DMS153 (cell line): ENCODE measurements at places on chromosomes 12 and 14.

DNA sequence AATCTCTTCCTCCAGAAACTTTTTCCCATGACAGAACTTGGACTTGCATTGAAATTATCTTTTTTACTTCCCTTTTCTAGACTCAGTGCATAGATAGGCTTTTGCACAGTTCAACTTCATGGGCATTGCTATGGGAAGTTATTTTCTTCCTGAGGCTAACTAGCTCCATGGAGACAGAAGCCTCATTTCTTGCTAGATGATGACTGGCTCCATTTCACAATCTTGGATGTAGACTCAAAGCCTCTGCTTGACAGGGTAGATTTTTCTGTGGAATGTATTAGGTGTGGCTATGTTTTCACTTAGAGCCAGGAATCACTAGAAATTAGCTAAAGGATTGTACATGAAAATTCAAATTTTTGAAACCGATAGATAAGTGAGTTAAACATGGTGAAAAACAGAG, 884.1 kb upstream of the MGAT4C start:
- no peak for DNase-seq

DNA sequence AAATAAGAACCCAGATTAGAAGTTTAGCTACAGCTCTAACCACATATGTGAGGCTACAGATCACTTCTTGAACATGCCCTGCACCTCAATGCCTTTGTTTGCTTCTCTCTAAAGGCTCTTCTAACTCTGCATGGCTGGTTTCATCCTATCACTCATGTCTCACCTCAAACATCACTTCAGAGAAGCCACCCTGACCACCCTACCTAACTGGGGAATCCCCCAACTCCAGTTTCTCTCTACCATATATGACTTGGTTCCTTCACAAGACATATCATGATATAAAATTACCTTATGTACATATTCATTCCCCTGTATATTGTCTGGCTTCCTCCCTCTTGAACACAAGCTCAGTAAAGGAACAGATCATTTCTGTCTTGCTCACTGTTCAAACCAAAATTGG, 250.2 kb upstream of the GRIP1 start:
- DNase-seq, result no peak

DNA sequence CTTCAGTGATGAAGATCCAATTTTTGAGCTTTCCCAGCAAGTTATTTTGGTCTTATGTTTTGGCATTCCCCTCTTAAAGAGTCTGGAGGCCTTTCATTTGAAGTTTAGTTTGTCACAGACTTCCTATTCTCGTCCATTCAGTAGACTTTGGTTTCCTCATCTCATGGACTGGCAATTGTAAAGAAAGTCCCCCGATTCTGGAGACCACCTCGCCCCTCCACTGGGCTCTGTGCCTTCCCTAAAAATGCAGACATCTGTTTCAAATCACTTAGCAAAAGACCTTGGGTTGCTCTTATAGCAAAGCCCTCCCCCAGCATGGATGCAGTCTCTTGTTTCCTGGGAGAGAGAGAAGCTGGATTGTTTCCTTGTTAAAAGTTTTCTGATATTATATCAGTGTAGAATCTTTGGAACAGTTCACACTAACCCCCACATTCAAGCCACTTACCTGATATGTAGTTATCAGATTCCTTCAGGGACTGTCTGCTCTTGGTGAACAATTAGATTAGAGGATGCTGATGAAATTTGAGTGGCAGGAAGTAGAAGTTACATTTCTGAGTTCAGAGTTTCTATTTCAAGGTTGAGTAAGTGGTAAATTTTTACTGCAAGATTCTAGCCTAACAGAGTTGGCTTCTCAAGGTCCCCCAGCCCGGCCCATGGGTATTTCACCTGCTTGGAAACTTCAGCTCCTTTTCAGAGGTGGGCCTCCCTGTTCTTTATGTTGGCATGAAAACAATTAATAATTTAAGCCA, 56.3 kb downstream of the PLXNC1 start:
- DNase-seq, result no peak

DNA sequence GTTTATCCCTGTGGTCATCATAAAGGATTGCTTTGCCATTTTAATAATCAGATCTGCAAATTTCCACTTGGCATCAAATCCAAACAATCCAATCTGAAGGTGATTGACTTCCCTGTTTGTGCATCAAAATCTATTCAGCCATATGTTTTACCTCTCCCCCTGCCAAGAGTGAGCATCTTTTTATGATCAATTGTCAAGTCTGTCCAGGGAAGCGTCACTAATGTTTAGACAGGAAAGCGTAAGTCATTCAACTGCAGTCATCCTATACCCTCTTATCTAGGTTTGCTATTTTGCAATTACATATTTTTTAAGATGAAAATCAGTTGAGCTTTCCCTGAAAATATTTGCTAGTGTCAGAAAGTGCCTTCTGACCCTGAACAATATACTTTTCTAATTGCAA, 1224.1 kb upstream of the SEL1L start:
- no peak for DNase-seq

DNA sequence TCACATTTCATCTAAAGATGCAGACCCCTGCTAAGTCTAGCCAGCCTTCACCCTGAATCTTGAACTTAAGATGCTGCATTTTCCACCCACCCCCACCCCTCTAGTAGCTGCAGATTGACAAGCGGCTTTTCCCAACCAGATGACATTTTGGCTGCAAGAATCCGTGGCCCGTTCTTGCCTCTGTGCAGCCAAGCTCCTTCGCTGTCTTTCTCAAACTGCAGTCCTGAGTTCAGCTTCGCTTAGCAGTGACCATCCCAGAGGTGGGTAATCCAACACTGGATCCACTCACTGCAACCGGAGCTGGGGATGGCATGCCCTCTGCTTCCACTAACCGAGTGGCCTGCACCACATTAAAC, 765 bp upstream of the NFYB start:
- no peak for DNase-seq

DNA sequence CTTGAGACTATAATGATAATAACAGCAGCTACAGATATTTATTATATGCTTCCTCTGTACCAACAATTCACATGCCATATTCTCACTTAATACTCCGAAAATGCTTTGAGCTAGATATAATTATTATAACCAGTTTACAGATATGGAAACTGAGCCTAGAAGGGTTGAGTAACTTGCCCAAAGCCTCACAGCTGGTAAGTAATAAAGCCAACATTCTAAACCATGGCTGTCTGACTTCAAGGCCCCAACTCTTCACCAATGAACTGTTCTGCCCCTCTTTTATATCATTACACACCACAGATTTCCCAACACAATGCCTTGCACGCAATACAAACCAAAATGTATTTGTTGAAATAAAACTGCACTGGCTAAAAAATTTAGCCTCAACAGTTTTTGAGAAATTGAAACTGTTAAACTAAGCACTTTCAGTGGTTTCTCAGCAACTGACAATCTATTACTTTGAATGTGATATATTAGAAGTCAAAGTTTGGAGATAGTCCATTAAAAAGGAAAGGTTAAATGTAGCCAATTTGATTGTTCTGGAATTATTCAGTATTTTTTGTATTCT, 222.5 kb upstream of the ARHGAP5 start:
- no peak for DNase-seq

DNA sequence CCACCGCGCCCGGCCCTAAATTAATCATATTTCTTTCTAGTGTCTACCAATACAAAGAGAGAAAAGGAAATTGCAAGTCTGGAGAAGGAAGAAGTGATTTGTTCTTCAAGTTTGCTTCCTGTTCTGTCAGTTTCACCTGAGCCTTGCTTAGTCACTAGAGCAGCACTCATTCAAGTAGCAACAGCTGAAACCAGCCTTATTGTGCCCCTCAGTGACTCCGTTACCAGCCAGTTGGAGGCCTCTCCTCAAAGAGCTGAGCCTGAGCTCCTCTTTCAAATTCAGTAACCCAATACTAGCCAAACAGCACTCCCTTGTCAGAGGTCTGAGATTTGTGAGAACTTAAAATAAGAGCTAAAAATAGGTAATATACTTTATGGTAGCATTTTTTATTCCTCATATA, 17.4 kb downstream of the PAWR start:
- DNase-seq, result no peak

- no peak for DNase-seq
These were observed 31.9 kb downstream of the CEP83 start for GRCh38 chr12:94427501-94428381.

DNA sequence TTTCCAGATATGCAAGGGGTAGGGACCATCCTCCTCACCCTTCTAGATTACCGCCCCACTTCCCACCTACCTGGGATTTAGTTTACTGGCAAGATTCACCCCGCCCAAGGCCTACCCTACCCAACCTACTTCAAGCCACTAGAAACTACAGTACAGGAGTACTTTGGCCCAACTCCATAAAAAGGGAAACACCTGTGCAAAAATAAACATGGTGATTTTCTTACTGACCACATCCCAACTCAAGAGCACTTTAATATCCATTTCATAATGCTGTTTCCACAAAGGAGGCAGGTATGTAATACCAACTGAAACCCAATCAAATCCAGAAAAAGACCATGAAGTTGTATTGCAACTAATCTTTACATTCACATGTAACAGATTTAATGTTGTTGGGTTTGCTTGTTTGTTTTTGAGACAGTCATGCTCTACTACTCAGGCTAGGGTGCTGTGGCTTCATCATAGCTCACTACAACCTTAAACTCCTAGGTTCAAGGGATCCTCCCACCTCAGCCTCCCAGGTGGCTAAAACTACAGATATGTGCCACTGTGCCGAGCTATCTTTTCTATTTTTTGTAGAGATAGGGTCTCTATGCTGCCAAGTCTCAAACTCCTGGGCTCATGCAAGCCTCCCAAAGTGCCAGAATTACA, 41.7 kb upstream of the RAP1B start:
- DNase-seq, result peak; percentile 88

GRCh38 chr12:18502422-18502968, 235.3 kb downstream of the PLCZ1 start:
- peak; percentile 42 for DNase-seq

GRCh38 chr14:94174604-94175010, 485 bp downstream of the PPP4R4 start:
- DNase-seq, result no peak

DNA sequence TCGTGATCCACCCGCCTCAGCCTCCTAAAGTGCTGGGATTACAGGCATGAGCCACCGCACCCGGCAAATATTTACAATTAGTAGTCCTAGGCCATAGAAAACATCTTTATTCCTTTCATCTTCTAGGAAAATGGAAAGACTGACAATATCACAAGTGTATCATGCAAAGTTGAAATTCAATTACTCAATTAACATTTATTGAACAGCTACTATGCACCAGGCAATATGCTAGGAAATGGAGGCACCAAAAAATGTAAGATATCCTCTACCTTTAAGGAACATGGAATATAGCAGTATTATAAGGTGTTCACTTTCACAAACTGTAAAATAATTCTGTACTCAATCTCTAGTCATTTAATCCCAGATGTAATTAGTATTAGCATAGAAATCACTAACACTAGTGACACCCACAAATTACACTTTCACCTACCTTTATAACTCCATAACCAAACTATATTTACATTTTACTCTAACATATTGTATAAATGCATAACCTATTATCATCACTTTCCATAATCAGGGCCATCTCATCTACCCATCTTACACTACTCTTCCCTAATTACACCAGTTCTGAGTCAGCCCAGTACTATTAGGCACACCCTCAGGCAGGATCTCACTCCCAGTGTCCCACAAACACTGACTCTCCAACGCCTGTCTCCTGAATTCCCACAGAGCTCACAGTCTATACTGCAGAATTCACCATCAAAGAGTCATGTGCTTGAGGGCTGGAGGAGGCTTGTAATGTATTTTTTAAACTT, 10.4 kb downstream of the CORO1C start:
- no peak for DNase-seq

DNA sequence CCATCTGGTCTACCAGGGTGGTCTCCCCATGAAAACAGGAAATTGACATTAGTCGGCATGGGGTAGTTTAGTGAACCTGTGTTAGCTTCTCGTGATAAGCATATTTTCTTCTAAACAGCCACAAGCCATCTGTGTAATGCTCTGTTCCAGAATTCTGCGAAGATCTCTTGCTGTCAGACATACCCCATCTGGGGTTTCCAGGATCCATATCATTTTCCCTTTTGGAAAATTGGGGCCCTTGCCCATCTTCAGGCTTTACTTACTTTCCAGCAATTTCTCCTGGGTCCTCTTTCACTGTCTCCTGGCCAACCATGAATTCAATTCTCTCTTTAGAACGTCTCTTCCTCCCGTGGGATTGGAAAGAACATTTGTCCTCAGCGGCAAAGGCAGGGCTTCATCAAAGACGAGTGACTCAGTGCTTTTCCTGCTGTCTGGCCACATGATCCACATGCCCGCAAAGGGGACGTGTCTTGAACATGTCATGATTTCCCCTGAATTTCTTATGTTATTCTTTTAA, 21.4 kb upstream of the NCOR2 start:
- no peak for DNase-seq

GRCh38 chr12:4172999-4173398, 100.6 kb upstream of the CCND2 start:
- DNase-seq, result no peak

DNA sequence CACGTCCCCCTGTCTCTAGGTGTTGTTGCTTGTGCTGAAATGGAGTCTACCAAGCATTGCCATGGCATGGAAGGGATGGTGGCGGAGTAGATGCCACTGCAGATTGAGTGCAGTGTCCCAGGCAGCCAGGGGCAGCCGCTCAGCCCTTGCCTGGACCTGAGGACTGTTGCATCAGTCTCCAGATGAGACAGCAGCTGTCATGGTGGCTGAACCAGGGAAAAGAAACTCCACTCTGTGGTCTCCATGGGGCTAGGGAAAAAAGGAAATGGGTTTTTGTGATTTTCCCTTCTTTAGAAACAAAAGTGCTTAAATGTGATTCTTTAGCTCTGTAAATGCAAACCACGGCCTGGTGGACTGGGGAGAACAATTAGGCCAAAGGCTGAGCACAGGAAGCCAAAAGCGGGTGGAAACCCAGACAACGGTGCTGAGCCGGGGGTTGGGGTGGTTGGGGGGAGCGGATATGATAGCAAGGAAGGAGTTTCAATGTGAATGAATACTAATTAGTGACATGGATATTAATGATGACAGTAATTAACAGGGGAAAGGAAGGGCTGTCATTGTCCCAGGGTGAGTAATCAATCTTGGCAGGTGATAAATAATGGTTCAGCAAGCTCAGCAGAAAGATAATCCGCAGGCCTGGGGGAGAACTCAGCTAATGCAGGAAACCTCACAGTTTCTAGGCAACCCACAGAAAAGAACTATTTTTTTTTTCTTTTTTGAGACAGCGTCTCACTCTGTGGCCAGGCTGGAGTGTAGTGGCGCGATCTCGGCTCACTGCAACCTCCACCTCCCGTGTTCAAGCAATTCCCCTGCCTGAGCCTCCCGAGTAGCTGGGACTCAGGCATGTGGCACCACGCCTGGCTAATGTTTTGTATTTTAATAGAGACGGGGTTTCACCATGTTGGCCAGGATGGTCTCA, 442.6 kb downstream of the DPF3 start:
- DNase-seq, result no peak

- DNase-seq, result peak; percentile 28
These were observed 8.7 kb upstream of the SPATS2 start for GRCh38 chr12:49358483-49359141.

DNA sequence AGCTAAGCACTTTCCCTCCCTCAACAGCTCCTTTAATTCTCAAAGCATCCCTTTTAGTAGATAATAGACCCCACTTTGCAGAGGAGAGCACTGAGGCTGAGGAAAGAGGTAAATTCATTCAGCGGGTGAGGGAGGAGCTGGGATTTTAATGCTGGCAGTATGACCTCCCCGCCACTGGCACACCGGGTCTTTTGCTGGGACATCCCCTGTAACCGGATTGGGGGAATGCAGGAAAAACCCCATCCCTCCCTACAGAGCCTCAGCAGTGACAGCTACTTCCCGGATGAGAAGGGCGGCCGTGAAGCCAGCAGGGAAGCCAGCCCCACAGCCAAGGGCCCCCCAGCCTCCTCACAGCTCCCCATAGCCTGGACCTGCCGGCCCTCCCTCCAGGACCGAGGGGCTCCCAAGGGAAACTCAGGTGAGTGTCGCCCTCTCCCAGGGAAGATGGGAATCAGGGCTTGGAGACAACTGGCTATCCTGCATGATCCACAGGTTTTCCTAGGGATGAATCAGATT, 12.1 kb downstream of the ZBTB39 start:
- DNase-seq, result no peak
